NCI-H460 (cell line): ENCODE measurements at places on chromosomes 16 and 17. TPM values are rescaled to one million over a fixed set of nuclear protein-coding genes. Genes with fewer than 3 reads are reported as not detected.

HBA1 gene
- total RNA-seq, result 2.2 TPM in 1 of 2 replicates, not detected in the other

CHTF18 gene
- 10.9 and 12.1 TPM in 2 replicates for total RNA-seq

YBX2 gene
- total RNA-seq, result 0.06 and 0.15 TPM in 2 replicates

P2RX1 gene
- not detected in 2 replicates for total RNA-seq

CRK gene
- 73.2 and 74.7 TPM in 2 replicates for total RNA-seq

NOD2 gene
- total RNA-seq, result 0.02 TPM in 1 of 2 replicates, not detected in the other

MGAT5B gene
- 0.72 and 1.2 TPM in 2 replicates for total RNA-seq

DNA sequence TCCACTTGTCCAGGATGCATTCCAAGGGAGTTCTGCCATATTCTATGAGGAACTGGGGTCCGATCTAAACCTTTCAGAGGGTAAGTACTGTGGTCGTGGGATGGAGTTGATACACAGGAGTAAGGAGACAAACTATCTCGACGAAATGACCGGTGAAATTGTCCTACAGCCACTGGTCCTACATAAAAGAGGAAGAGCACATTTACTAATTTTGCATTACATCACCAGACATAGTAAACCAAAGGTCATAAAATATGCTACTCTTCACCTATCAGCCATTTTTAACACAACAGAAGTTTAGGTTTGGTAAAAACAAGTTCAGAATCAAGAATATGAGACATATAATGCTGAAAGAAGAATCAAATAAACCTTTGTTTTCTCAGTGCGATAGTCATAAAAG, 8.1 kb downstream of the HSF5 start:
- no peak for DNase-seq

DNA sequence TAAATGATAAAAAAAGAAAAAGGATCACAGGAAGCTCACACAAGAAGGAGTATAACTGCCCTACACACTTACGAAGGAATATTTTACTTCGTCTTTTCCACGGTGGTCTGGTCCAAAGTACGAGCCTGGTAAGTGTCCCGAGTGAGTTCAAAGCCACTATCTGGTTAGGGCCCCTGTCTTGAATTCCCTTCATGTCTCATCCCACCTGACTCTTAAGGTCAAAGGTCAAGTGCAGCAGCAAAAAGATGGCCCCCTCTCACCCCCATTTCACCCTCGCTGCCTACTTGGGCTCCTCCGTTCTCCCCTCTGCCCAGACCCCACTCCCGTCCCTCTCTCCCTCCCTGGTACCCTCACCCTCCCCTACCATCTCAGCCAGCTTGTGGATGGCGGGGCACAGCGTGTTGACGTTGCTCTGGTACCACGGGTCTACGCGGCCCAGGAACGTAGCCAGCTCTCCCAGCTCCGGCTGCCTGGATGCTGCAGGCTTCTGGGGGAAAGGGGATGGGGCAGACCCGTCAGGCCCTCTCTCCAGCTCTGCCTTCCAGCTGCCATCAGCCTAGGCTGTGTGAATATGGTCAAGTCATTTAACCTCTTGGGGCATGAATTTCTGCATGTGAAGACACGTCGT, 27.8 kb upstream of the MFSD6L start:
- no peak for DNase-seq

DNA sequence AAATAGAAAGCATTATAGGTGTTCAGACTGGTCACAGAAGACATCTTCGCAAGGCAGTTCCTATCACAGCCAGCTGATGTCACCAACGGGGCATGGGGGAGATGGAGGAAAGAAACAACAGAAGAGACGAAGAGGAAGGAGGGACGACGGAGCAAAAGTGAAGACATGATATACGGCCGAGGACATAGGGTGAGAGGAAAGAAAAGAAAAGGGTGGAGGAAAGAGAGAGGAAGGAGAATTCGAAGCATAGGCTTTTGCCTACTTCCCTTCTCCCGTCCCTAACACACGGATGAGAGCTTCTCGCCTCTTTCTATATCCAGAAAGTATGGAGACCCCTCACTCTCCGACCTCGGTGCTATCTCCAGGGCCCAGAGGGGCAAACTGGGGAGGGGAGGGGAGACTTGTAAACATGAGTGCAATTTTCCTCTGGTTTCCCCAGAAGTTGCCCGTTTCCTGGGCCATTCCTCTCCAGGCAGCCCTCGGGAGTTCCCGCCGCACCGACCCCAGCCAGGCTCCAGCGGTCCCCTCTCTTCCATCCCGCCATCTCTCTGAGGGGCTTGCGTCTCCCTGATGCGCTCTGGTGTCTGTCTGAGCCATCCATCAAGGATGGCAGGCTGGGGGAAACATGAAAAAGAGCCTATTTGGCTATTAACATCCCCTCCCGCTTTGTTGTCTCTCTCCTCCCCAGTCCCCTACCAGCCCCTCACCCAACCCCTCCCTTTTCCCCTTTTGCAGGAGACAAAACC, 26.0 kb downstream of the COPZ2 start:
- DNase-seq, result peak; percentile 44

DNA sequence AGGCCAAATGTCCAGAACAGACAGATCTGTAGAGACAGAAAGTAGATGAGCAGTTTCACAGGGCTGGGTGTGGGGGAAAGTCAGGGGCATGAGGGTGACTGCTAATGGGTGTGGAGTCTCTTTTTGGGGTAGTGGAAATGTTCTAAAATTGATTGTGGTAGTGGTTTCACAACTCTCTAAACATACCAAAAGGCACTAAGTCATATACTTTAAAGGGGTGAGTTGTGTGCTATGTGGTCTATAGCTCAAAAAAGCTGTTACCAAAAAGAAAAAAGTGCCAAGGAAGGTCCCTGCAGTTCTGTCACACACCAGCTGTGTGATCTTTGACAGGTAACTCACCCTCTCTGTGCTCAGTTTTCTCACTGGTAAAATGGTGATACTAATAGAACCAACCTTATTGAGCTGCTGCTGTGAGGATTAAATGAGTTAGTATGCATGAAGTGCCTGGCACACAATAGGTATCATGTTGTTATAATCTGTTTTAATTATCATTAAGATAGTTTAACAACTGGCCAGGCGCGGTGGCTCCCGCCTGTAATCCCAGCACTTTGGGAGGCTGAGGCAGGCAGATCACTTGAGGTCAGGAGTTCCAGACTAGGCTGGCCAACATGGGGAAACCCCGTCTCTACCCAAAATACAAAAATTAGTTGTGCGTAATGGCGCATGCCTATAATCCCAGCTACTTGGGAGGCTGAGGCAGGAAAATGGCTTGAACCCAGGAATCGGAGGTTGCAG, 10.3 kb downstream of the ITGAX start:
- no peak for DNase-seq

- DNase-seq, result no peak
Observed at GRCh38 chr16:15650698-15651171, 690 bp downstream of the NDE1 start.

DNA sequence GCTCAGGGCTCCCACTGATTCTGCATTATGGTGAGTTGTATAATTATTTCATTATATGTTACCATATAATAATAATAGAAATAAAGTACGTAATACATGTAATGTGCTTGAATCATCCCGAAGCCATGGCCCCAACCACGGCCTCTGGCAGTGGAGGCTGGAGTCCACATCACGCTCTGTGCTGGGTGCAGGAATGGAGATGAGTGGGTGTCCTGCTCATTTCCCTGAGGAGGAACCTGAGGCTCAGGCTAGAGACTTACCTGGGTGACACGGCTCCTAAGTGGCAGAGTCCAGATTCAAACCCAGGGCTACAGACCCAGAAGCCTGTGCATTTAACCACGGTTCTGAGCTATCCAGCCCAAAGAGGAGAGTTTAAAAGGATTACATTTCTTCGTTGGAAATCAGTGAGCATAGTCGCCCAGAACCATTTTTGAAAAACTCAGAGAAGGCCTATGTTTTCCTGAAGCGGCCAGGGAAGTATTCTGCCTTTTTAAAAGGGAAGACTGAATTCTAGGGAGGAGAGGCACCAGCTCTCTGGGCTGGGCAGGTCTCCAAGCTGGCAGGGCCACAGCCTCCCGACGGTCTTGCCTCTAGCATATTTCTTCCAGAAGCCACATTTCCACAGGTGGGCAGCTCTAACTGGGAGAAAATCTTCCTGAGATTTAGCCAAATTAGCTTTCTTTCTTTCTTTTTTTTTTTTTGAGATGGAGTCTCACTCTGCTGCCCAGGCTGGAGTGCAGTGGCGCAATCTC, 6.7 kb downstream of the IL4R start:
- no peak for DNase-seq

DNA sequence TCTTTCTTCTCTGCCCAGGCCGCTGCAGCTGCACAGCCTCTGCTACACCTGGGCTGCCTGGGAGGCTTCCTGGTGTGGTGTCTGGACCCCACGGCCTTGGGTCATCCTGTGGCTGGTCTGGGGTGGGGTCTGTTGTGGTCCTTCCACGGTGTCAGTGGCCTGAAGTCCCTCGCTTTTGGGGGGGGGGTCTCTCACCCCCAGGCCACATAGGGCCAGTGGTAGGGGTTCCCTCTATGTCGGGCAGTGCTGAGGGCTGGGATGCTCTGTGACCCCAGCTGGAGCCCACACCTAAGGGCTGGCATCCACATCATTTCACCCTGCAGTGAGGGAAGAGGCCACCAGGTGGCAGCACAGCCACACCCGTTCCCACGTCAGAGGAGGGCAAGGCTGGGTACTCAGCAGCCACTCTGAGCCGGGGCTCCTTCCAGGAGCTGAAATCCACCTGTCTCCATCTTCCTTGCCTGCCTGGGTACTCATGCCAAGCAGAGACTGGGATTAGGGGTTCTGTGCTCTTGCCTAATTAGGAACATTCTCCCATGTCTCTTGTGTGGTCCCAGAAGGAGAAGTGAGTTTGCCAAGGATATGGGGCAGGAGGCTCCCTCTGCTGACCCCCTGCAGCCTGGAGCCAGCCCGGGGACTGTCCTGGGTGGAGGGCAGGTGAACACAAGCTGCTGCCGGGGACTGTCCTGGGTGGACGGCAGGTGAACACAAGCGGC, 13.0 kb downstream of the ENGASE start:
- DNase-seq, result peak; percentile 67

- no peak for DNase-seq
Observed at GRCh38 chr17:47968836-47969235, 2.1 kb upstream of the CDK5RAP3 start.

DNA sequence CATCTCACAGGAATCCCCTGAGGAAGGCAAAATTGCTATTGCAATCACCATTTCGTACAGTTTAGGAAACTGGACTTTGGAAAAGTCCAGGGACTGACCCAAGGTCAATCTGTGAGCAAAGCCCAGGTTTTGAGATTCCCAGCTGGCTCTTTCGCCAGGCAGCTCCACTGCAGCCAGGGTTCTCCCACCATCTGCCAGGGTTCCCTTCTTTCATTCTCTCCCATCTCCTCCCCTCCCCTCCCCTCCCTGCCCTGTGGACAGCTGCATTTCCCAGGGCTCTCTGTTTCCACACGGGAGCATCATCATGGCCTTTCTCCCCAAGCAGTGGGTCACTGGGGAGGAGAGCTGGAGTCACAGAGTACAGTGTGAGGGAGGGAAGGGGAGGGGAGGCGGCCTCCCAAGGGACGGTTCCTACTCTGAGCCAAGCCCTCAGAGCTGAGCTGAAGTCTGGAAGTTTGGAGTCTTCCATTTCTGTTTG, 11.9 kb upstream of the GSDMA start:
- DNase-seq, result no peak

GRCh38 chr16:2956579-2956956, 7.5 kb upstream of the KREMEN2 start:
- DNase-seq, result no peak
